ENCODE measurements at places on chromosomes 6 and 20. TPM values are rescaled to one million over a fixed set of nuclear protein-coding genes. Genes with fewer than 3 reads are reported as not detected.

Gene STMND1
- total RNA-seq, result not detected

Gene EFHC1
- total RNA-seq, result 7.8 TPM

Gene PRKN
- 0.16 TPM for total RNA-seq

Gene FAM83C
- not detected for total RNA-seq

Gene ACTL10
- 1.6 TPM for total RNA-seq

Gene SIRPB2
- total RNA-seq, result 2.8 TPM

Gene ZC2HC1B
- not detected for total RNA-seq

Gene GSTA3
- not detected for total RNA-seq
